Fibroblast of lung (primary cell): ENCODE measurements at places on chromosomes 6 and 20. TPM values are rescaled to one million over a fixed set of nuclear protein-coding genes. Genes with fewer than 3 reads are reported as not detected.

- DNase-seq: no peak
Measured at GRCh38 chr6:29946223-29947076, 4.1 kb downstream of the HLA-A start.

- no peak for DNase-seq
Measured at GRCh38 chr20:48789185-48789668, 38.6 kb downstream of the PREX1 start.

Gene LPA
- polyA plus RNA-seq: not detected in 2 replicates

DNA sequence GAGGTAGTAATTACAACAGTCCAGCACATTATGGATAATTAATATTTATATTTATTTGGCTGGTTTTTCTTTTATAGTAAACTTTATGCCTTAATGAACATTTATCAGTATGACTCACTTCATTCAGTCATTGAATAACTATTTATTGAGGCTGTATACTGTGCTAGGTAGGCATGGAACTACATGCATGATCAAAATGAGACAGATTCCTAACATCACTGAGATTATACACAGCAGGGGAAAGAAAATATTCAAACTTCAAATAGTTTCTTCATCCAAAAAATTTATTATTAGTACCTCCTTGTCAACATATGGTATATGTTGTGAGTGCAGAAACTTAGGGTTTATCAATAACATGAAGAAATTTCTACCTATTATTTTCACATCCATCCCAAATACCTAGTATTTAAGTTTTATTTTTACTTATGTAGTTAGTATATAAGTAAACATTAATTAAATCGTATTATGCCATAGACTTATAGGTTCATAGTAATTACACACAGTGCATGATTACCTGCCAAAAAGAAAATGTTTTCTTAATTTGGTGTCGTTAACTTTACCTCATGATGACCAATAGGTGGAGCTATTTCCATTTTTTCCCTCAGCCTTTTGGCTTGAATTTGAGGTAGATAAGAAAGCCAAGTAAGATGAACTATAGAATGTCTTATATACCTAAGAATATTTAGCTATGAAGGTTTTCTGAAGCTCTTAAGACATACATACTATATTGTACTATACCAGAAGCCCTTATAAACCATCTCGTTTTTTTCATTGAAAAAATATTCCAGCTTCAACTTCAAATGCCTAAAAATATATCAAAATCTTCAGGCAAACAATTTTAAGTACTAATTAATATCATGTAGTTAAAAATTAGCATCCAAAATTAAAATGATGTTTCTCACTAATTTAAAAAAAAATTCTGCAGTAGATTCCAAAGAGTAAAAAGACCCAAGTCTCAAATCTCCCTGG, 12.5 kb upstream of the TMEM30A start:
- DNase-seq: peak; percentile 45

Gene CPNE5
- polyA plus RNA-seq: 0.02 TPM in 2 replicates

Gene IL17A
- polyA plus RNA-seq: not detected in 2 replicates

Gene TM9SF4
- 67.3 and 71.3 TPM in 2 replicates for polyA plus RNA-seq

Gene HTR1E
- not detected in 2 replicates for polyA plus RNA-seq

- DNase-seq: no peak
Measured at GRCh38 chr6:155628306-155628705, 172.7 kb upstream of the NOX3 start.
